GM12878 (cell line): ENCODE measurements at places on chromosomes 11 and 22. TPM values are rescaled to one million over a fixed set of nuclear protein-coding genes. Genes with fewer than 3 reads are reported as not detected.

TYR gene
- not detected in 2 replicates for total RNA-seq

SCGB2A2 gene
- total RNA-seq, result not detected in 2 replicates

FXYD6 gene
- 0.10 and 0.93 TPM in 2 replicates for total RNA-seq

SEZ6L gene
- total RNA-seq, result not detected in 2 replicates

VPS37C gene
- 15.6 and 16.5 TPM in 2 replicates for total RNA-seq

IGSF22 gene
- not detected in 2 replicates for total RNA-seq

RGL4 gene
- total RNA-seq, result 1.7 TPM in 2 replicates

TNNT3 gene
- not detected in 2 replicates for total RNA-seq

SLC22A8 gene
- not detected in 2 replicates for total RNA-seq

RASGRP2 gene
- 8.3 and 9.0 TPM in 2 replicates for total RNA-seq

CCDC87 gene
- total RNA-seq, result 0.08 and 0.13 TPM in 2 replicates

PDE2A gene
- 0.15 and 0.24 TPM in 2 replicates for total RNA-seq

SLC37A2 gene
- 3.0 and 3.4 TPM in 2 replicates for total RNA-seq
